ENCODE measurements at places on chromosomes 1 and 21.

DNA sequence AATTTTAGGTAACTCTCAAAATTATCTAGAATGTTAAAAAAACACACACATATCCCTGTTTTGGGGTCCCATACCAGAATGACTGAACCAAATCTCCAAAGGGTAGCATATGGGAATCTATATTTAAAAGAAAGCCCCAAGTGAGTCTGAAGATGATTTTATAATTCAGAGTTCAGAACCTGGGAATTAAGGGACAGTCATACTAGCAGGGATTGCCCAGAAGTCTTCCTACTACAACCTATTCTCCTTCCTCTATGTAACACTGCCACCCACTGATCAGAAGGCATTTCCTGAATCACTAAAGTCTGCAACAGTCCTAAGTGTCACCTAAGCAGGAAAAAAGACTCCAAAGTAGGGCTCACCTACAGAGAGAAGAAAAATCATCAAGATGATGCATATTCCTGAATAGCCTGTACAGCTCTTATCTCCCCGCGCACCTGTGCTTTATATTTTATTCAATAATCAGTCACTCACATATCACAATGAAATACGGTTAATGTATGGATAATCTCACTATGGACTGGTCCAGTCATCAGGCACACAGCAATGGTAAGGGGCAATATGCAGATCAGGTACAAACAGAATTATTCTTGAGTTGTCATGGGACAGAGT, 4.9 kb downstream of the RGS1 start:
- no peak for DNase-seq

DNA sequence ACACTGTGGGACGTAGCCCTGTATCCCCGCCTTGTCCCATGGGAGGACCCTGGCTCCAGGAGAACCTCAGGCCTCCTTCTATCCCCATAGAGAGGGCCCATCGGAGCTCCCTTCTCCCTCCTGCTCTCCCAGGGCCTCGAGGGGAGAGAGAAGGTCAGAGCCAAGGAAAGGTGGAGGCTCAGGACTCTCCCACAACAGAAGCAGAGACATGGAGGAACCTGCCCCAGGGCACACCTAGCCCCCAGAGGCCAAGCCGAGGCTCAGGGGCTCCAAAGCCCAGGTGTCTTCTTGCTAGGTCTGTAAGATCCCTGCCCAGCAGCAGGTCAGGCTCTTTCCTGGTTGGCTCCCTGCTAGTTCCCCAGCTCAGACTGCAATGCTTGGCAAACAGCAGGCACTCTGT, 34.4 kb upstream of the ARF1 start:
- DNase-seq: no peak

- DNase-seq: peak; percentile 61
Measured at GRCh38 chr1:16187748-16188401, 24.6 kb downstream of the ARHGEF19 start.

GRCh38 chr21:37149411-37149810, 76.4 kb downstream of the TTC3 start:
- no peak for DNase-seq

DNA sequence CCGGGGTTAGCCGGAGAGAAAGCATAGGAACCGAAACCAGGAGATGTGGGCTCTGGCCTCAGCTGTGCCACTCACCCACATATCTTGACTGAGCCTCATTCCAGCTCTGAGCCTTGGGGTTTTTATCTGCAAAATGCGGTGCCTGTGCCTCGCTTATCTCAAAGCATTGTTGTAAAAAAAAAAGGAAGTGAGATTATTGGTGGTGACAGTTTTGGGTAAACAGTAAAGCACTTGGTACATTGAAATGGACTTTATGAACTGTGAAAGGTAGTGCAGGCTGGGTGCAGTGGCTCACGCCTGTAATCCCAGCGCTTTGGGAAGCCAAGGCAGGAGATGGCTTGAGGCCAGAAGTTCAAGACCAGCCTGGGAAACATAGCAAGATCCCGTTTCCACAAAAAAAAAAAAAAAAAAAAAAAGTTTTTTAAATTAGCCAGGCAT, 3.8 kb downstream of the PTAFR start:
- peak; percentile 11 for DNase-seq

DNA sequence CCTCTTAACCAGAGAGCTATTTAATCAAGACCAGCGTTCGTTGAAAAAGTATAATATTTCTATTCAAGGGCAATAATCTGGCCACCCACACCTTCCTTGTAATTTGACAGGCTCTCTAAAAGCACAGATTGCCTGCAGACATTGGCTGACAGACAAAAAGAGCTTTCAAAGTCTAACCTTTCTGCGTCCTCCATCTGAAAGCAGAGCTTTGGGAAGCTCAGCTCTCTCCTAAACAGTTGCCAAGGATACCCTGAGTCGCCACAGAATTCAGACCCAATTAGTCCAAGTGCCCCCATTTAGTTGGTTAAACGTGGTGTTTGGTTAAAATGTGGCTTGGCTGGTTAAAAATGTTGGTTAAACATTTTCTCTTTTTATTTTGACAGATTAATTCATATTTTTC, 33.7 kb upstream of the PLA2G2C start:
- no peak for DNase-seq

DNA sequence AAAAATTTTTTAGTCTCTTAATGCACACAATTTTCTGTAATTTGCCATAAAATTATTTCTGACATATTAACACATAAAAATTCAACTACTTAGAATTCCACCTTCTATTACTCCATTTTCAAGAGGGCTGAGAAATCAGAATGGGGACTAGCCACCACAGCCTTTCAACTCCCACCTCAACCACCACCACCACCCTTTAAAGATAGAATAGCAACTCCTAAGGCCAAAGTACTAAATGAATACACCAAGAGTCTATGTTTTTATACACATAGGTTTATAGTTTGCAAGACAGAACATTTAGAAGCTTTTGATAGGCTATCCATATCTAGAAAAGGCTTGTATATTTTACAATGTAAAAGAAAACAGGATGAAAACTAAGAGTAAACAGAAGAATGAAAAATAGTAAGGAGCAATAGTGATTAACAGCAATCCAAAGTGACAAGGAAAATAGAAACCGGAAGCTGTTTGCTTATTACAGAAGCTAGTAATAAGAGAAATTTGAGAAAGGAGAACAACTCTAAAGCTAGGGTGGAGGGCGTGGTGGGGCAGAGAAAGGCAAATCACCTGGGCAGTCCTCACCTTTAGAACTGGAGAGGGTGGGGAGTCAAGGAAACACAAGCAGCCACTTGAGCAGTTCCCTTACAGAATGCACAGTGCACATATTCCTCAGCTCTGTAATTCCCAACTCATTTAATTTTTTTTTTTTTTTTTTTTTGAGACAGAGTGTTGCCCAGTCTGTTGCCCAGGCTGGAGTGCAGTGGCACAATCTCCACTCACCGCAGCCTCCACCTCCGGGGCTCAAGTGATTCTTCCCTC, 27.7 kb downstream of the EPS15 start:
- no peak for DNase-seq

GRCh38 chr1:8070381-8070811, 44.3 kb upstream of the ERRFI1 start:
- DNase-seq: no peak

DNA sequence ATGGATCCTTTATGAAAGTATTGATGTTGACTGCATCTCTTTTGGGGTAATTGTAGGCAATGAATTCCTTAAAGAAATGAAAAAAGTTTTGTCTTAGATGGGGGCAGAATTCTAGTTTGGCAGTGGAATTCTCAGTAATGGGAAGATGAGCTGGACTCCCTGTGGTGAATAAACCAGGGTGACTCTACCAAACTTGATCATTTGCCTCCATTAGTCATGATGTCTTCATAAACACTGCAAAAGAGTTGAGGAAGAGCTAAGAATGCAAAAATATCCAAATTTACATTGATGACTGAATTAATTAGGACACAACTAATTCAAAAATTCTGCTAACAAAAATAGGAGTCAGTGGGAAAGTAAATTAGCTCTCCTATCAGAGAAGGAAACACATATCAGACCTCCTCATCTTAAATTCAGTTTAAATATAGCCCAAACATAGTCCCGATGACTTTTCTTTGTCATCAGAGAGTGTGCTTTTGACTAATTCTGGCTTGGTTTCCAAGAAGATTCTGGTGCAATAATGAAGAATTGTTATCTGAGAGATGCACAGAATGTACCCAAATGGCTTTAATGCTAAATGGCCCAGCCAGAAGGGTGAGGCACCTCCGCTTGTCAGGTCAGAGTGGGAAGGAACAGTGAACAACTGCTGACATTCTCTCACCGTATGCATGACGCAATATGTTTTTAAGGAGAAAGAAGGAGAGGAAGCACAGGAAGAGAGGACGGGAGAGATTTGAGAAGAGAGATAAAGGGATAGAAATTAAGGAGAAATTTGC, 525.1 kb downstream of the LMO4 start:
- DNase-seq: no peak

- DNase-seq: no peak
Measured at GRCh38 chr1:174013864-174014418, 8.2 kb downstream of the RC3H1 start.

DNA sequence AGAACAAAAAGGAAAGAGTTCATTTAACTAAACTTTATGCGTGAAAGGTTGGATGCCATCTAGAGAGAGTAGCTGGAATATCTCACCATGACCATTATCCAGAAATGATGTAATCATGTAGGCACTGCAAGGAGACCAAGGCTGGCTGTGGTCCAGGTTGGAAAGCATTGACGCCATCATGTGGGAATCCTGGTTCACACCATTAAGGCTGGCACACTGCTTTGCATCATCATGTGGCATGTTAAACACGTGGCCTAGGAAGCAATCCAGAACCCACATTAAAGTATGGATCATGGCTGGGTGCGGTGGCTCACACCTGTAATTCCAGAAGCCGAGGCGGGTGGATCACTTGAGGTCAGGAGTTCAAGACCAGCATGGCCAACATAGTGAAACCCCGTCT, 4.3 kb downstream of the ADAMTS1 start:
- DNase-seq: no peak

DNA sequence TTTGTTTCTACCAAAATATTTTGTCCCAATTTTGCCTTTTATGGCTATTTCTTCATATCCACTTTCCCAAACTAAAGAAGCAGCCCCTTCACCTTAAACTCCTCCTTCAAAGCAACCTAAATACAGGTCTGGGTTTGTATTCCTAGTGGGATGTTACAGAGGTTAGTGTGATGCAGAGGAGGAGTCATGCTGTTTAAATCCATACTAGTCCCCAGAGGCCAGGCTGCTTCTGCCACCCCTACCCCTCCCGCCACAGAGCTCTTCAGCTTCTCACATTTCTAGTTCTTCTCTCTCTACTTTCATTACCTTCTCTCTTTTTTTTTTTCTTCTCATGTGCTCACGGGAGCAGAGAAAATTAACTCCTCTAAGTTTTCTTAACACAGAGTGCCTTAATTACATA, 29.3 kb downstream of the SELL start:
- no peak for DNase-seq

GRCh38 chr1:36377791-36378492, 7.8 kb downstream of the STK40 start:
- no peak for DNase-seq

GRCh38 chr1:63982201-63982600, 208.4 kb downstream of the ROR1 start:
- no peak for DNase-seq

GRCh38 chr1:94962409-94963265, 35.7 kb upstream of the CNN3 start:
- DNase-seq: no peak

DNA sequence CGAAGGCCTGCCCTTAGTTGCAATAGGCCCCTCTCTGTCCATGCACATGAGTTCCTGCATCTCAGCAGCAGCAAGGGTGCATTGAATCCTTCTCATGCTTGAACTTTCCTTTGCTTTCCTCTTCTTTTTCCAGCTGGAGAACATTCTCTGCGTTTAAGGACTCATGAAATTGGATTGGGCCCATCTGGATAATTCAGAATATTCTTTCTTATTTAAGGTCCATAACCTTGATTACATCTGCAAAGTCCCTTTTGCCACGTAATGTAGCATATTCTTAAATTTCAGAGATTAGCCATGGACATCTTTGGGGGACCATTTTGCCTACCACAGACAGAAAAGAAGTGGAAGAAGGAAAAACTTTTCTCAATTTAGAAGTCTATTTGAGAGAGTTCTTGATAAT, 159.7 kb upstream of the C21orf91 start:
- no peak for DNase-seq

DNA sequence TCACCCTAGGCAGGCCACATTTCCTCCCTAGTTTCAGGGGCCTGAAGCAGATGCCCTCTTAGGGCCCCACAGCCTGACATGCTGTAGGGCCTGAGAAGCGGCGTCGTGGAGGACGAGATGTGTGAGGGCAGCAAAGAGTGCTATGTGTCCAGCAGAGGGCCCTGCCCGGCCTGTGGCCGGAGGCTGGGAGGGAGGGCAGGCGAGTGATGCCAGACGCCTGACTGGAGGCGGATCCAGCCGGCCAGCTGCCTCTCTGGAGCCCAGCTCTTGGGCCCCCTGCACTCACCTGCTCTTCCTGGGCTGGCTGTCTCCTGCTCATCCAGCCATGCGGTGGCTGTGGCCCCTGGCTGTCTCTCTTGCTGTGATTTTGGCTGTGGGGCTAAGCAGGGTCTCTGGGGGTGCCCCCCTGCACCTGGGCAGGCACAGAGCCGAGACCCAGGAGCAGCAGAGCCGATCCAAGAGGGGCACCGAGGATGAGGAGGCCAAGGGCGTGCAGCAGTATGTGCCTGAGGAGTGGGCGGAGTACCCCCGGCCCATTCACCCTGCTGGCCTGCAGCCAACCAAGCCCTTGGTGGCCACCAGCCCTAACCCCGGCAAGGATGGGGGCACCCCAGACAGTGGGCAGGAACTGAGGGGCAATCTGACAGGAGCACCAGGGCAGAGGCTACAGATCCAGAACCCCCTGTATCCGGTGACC, at the start of gene GPR37L1:
Gene GPR37L1, plus strand, starts transcription at position 279 of the 697 bp plus-strand sequence. Its CDS starts 47 bp downstream, at position 326.
- DNase-seq: no peak

DNA sequence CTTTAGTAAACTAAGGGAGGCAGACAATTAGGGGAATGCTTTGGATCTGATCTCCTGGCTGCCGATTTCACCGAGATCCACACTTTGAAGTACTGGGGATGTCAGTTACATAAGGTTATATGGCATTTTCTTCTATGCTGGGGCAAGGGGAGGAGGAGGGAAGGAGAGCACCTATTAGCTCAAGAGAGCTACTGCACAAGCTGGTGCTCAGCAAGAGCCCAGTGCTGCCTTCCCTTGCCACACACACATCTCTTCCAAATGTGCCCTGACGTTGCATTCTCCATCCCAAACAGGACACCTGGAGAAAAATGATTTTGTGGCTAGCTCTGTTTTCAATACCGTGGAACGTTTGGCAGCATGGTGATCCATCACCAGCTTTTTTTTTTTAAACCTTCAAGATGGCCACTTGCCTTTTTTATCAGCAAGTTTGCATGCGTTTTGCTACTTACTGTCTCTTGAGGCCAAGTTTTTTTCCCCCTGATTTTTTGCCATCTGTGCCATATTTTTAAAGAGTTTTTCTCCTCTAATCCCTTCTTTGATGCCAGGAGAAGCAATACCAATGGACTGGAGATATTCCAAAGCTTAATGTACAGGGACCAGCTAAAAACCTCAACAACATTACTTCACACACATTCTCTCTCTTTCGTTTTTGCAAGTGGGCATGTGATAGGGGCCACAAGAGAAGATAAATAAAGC, 66.6 kb downstream of the PAPPA2 start:
- DNase-seq: no peak

Measured in stimulated activated CD4-positive, alpha-beta T cell treated with anti-CD3 and anti-CD28 coated beads, Interleukin-1b, Interleukin-23, amount 100 ng/mL, for 24 hours (primary cell).